Activated CD4-positive, alpha-beta T cell treated with anti-CD3 and anti-CD28 coated beads, Interleukin-2, amount 10 ng/mL, durations not matched to agents 7 days and 5 days (primary cell): ENCODE measurements at places on chromosomes 4 and X.
A peak's percentile ranks its signal among the peaks of the same experiment; 100 is the strongest.

GRCh38 chr4:185399466-185399865 is 2.8 kb downstream of the ANKRD37 start:
- no peak for DNase-seq

GRCh38 chr4:87838890-87839591 is 6.3 kb downstream of the MEPE start:
- no peak for DNase-seq

DNA sequence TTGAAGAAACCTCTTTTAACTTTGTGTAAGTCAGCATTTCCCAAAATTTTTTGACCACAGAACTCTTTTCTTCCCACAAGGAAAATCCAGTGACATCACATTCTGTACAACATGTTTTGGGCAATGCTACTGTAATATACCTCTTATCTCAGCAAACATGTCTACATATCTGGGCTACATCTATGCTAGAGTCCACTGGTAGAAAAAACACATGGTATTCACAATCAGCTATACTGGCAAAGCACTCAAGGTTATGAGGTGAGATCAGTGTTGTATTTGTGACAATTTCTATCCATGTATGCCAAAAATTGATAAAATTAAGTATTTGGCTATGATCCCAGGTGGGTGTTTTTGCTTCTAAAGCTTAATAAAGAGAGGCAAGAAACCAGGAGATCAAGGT is 98.0 kb downstream of the ATP11C start:
- no peak for DNase-seq

- DNase-seq: no peak
These were observed 652.1 kb upstream of the AADAT start for GRCh38 chr4:170741856-170742255.

DNA sequence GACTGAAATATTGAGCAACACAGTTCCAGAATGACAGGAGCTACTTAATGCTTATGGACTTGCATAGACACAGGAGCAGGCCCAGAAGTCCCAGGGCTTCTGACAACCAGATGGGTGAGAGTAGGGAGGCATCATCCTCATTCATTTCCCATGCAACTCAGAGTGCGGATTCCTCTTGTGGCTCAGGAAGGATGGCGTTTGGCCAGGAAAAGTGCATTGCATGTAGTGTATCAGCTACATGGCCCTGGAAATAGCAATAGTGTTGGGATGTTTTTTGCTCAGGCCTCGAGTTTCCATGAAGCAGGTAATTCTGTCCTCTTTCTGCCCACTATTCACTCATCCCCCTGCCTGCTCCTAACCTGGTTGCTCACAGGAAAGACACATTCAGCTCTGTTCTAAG is 136.6 kb downstream of the PDGFRA start:
- DNase-seq: no peak

DNA sequence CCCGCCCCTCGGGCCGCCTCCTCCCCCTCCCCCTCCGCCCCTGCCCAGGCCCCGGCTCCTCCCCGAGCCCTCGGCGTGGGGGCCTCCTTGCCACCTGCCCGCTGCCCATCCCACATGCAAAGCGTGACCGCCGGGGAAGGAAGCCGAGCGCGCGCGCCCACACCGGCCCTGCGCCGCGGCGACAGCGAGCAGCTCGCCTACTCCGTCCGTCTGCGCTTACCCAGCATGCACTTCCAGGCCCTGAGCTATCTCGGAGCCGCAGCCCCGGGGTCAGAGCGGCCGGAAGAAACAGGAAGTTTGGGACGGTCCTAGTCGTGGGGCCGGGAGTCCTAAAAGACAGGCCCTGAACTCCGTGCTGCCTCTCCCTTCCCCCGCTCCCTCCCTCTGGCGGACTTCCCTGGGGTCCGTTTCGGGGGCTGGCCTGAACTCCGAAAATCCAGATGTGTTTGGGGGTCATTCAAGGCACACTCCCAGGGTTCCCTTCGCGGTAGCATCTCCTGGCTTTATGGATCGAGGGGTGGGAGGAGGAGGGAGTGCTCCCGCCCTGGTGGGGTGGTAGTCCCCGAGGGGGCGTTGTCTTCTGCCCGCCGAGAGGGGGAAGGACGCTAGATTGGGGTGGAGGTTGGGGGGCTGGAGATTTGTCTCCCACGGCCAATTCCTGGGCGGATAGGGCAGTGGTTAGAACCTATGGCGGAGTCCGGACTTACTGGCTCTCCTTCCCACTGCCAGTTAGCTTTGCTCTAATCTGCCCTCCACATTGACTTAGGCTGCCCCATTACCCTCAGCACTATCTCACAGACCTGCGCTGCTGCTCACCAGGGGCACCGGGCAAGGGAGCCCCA is 25.0 kb upstream of the BCORL1 start:
- DNase-seq: peak; percentile 31

- no peak for DNase-seq
These were observed 210.7 kb upstream of the SLC7A11 start for GRCh38 chr4:138452826-138453225.

GRCh38 chrX:40145923-40146261 is 48.1 kb upstream of the BCOR start:
- DNase-seq: no peak

DNA sequence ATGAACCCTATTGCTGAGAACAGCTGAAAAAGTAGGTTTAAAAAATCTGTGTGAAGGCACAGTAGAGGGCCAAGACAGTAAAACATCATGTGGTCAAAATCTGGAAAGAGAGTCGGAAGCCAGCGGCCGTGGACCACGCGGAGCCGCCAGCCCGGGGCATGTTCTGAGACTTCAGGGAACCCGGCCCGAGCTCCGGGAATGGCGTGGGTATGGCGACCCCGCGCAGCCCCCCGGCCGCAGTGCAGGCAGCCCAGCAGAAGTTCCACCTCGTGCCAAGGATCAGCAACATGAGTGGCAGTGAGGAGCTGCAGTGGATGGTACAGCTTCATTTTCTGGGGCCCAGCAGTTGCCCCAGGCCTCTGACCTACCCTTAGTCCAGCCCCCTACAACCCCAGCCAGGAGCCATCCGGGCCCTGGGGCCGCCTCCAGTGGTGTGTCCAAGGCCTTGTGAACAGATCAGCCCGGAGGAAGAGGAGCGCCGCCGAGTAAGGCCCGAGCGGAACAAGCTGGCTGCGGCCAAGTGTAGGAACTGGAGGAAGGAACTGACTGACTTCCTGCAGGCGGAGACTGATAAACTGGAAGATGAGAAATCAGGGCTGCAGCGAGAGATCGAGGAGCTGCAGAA is 94.2 kb downstream of the LARP1B start:
- DNase-seq: no peak

DNA sequence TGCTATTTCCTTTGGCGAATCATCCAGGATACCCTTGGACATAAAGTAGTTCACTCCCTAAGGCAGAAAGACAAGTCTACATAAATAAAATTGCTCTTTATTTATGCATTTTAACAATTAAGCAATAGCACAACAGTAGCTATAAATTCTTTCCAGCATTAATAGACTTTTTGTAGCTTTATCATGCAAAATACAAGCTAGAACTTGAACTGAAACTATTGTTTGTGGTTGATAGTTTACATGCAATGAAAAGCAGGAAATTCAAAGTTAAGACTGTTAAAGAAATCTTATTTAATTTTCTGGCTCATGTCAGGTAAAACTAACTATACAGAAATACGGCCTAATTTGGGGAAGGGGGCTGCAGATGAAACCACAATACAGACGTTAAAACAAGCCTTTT is 42.3 kb downstream of the FBXO8 start:
- no peak for DNase-seq

- DNase-seq: no peak
These were observed 95.4 kb upstream of the FRG1 start for GRCh38 chr4:189845145-189845846.

- DNase-seq: no peak
These were observed 91.6 kb downstream of the ANXA10 start for GRCh38 chr4:168183717-168184571.

GRCh38 chrX:15269618-15270521 is at the start of gene ASB9:
ASB9 (minus strand) TSS chrX:15270083; CDS start chrX:15269874, 209 bp downstream.
- DNase-seq: no peak

GRCh38 chrX:38249965-38250364 is 29.3 kb upstream of the SRPX start:
- no peak for DNase-seq

DNA sequence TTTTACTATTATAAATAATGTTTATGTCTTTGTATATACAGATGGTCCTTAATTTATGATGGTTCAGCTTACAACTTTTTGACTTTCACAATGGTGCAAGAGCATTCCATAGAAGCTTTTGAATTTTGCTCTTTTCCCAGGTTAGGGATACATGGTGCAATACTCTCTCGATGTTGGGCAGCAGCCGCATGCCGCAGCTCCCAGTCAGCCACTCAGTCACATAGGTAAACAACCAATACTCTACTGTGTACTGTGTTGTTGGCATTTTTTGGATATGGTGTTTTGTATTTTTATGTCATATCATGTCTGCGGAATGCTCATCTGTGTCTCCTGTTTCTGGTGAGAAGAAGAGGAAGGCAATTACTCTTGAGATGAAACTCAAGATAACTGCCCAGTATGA is 258.0 kb upstream of the ETNPPL start:
- no peak for DNase-seq

GRCh38 chr4:2802618-2803531 is 10.0 kb downstream of the SH3BP2 start:
- no peak for DNase-seq

- DNase-seq: no peak
These were observed 50.4 kb upstream of the PTPN13 start for GRCh38 chr4:86543560-86544309.

GRCh38 chrX:124501586-124501985 is 155.2 kb downstream of the SH2D1A start:
- no peak for DNase-seq

DNA sequence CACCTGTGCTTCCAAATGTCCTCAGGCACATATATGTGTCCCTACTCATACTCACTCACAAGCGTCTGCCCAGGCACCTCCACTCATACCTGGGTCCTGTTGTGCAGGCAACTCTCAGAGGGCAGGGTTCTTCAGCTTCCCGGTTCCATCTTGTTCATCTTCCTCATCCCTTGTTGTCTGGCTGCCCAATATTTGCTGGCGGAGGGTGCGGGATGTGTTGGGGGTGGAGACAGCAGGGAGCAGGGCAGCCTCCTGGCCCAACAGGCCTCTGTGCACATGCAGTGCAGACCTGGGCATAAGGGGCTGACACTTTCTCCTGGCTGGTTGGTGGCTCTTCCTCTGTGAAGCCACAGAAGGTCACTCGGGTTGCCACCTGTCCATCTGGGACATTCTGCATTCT is 32.1 kb downstream of the NBDY start:
- DNase-seq: no peak

- no peak for DNase-seq
These were observed 180.6 kb upstream of the NUDT6 start for GRCh38 chr4:123102897-123103471.

- DNase-seq: no peak
These were observed 30.9 kb downstream of the FAM9B start for GRCh38 chrX:9003041-9003440.

DNA sequence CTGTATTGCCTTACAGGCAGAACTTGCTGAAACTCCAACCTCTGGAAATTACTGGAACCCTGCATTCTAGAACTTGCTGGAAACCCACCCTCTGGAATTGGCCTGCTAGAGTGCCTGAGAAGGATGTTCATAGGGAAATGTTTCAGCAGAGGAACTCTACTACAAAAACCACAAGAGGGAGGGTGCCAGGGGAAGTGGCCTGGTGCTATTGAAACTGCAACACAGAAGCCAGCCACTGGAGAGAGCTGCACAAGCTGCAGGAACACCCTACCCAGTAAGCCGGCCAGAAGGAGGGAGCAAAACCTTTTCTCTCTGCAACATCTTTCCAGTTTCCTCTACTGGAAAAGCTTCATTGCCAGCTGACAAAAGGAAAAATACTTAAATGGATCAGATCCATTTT is 2.5 kb upstream of the BRWD3 start:
- DNase-seq: peak; percentile 51

DNA sequence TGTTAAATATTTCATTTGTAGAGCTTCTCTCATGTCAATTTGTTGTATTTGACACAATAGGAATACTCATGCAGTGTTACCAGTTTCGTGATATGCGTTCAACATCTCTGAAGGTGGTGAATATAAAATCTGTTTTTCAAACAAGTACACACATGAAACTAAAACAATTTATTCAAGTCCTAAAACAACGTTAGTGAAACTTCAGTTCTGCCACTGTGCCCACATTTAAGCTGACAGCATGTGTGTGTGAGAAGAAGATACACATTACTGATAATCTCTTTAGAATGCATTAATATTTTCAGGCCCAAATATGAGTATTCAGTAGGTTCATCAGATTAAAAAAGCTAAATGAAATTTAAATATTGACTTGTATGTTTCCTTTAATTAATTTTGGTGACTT is 21.7 kb downstream of the GAB1 start:
- no peak for DNase-seq

GRCh38 chr4:19857380-19857779 is 394.3 kb upstream of the SLIT2 start:
- DNase-seq: no peak

DNA sequence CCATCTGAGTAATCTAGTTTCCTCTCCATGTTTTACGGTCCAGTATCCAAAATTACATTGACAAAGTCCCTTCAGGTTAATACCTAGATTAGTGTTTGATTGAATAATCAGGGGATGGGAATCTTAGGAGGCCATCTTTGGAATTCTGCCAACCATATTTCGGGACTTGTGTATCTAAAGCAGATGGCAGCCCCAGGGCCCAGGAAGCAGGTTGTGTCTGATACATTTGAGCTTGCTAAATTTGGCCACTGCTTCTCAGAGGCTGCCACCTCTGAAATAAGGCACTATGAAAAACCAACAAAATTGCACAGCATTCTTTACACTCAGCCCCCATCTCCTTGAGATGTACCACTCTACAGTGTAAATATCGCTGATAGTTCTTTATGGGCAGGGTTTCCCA is 102.1 kb downstream of the ASB9 start:
- no peak for DNase-seq

GRCh38 chr4:15531792-15532191 is 62.1 kb downstream of the CC2D2A start:
- DNase-seq: no peak

GRCh38 chr4:100428051-100428450 is 89.8 kb downstream of the EMCN start:
- no peak for DNase-seq

- no peak for DNase-seq
These were observed 37.7 kb upstream of the BCLAF3 start for GRCh38 chrX:20028588-20028987.

DNA sequence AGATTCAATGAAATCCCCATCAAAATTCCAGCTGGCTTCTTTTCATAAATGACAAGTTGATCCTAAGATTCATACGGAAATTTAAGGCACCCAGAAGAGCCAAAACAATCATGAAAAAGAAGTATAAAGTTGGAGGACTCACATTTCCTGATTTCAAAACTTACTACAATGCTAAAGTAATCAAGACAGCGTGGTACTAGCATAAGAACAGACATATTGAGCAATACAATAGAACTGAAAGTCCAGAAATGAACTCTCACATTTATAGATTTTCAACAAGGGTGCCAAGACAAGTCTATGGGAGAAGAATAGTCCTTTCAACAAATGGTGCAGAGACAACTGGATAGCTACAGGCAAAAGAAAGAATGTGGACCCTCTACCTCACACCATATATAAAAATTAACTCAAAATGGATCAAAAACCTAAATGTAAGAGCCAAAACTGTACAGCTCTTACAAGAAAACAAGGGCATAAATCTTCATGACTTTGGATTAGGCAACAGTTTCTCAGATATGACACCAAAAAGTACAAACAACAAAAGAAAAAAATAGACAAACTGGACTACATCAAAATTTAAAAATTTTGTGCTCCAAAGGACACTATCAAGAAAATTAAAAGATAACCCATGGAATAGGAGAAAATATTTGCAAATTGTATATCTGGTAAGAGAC is 28.5 kb downstream of the SASH3 start:
- no peak for DNase-seq
